ENCODE measurements at places on chromosomes 3 and 15. TPM values are rescaled to one million over a fixed set of nuclear protein-coding genes. Genes with fewer than 3 reads are reported as not detected.

LXN gene
- total RNA-seq: 75.5 TPM

MB21D2 gene
- total RNA-seq: 10.3 TPM

GP9 gene
- not detected for total RNA-seq

HTR3E gene
- total RNA-seq: not detected

ROPN1 gene
- not detected for total RNA-seq

GRIP2 gene
- total RNA-seq: not detected

ALDH1A2 gene
- 0.84 TPM for total RNA-seq

IMPG2 gene
- total RNA-seq: under 0.01 TPM

CGNL1 gene
- total RNA-seq: under 0.01 TPM

HCLS1 gene
- 1.2 TPM for total RNA-seq

SNRPN gene
- 103 TPM for total RNA-seq

INKA1 gene
- 2.5 TPM for total RNA-seq

EPHA6 gene
- total RNA-seq: 0.17 TPM

FILIP1L gene
- total RNA-seq: 12.6 TPM

RTP3 gene
- not detected for total RNA-seq

ALPK3 gene
- total RNA-seq: 0.84 TPM

Measured in bronchus fibroblast of lung (primary cell).